ENCODE measurements at places on chromosomes 2 and 18. TPM values are rescaled to one million over a fixed set of nuclear protein-coding genes. Genes with fewer than 3 reads are reported as not detected.
A peak's percentile ranks its signal among the peaks of the same experiment; 100 is the strongest.

- DNase-seq = no peak
These were observed 123.9 kb downstream of the MC4R start for GRCh38 chr18:60248336-60249330.

- no peak for DNase-seq
These were observed 562.4 kb downstream of the RNF144A start for GRCh38 chr2:7479603-7480002.

DNA sequence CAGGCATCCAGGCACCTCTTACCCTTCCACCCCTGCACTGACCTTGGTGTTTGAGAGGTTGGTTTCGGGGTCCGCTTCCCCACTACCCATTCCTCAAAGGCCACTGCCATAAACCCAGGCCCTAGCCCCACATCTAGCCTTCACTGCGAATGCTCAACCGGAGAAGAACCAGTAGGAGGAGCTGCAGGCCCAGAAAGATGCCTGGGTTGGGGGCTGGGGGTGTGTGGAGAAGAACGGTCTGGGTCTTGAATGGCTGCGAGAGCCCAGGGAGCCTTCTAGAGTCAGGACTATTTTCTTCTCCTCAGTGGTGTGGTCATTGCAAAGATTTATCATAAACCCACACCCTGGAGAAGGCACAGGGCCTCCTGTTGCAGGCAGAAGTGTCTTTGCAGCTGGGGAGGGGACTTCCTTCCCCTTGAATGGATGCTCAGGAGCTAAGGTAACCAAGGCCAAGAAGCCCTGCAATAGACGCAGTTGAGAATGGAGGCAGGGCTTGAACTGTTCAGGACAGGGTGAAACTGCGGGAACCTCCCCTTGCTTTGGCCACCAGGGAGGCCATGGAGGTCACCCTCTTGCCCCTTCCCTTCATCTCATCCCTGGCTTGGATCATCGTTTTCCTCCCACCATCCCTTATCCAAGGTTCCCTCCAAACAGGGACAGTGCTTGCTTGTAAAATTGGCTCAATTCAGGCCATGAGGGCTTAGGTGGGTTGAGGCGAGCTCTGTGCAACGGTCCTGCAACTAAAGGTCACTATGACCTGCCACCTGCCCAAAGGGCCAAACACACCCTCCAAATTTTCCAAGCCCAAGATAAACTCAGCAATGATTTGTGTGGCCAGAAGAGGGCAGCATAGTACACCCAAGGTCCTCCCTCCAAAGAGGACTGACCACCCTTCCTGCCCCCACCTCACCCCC is 20.9 kb downstream of the THNSL2 start:
- peak; percentile 67 for DNase-seq

- DNase-seq = no peak
These were observed 13.0 kb upstream of the SULT1C4 start for GRCh38 chr2:108364676-108365297.

GRCh38 chr2:199926806-199927205 is 15.7 kb downstream of the C2orf69 start:
- DNase-seq = no peak

DNA sequence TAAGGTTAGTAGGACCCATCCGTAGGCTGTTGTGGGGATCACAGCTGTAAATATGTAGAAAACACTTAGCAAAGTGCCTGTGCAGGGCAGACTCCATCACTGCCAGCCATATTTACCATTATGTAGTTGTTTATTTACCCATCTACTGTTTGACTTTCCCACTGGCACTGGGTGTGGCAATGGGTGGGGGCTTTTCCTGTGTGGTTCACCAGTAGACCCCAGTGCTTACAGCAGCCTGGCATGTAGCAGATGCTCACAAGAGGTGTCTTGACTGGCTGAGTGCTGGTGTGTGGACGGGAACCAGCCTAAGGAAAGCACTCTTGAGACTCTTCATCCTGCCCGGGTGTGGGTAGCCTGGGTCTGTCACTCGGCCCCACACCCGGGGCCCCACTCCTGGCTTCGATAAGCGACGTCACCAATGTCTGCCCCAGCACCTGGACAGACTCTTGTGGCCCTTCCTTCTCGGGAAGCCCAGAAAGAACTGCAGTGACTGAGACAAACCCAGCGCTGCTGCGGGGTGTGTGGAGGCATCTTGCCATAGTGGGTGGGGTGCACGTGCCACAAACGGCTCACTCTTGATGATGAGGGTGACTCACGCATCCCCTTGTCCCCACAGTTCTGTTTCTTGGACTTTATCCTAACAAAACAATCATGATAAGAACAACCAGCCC is 78.3 kb downstream of the HDAC4 start:
- DNase-seq = no peak

DNA sequence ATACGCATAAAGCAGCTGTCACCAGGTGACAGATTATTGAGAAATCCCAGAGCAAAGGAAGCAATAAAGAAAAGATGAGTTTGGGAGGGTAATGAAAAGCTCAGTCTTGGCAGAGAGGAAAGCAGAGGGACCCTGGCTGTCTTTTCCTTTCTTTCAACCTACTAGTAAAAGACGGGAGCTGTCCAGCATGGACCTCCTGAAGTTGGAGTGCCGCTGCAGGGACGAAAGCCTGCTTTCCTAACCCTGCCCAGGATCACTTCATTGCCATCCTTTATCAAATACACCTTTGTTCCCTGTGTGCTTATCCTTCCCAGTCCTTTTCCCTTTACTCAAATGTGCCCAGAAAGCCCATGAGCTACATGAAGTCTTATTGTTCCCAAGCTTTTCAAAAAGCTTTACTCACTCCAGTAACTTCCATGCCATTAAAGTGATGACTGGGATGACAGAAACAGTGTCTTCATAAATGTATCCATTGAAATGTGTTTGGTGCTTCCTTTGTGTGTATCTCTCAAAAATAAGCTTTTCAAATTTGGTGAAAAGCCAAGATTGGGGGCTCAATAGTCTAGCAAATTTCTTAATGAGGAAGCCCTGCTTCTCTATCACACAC is 3.7 kb upstream of the SPR start:
- peak; percentile 72 for DNase-seq

DNA sequence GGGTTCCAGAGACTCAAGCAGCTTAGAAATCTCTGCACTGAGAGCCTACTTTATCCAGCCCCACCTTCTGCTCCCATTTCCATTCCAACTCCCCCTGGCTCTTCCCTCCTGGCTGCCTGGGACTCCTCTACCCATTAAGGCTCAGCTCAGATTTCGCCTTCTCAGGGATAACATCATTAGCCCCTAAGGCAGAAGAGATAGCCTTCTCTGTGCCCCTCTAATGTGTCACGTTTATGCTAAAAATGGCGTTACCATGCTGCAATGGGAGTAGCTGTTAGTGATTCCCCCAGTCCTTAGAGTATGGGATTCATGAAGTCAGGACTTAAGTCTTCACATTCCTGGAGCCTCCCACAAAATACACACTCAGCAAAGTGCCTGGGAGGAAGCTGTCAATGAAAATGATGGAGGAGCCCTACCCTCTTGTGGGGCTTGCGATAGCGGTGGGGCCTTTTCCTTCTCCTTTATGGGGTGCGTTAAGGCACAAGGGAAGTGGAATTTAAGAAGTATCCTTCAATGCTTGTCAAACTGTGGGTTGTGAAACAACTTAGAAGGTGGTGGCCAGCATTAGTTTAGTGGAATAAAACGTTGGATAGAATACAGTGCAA is 144.7 kb upstream of the COPS8 start:
- no peak for DNase-seq

IGFBP5 gene
- total RNA-seq = 7.2 TPM

MATN3 gene
- total RNA-seq = 8.9 TPM

DNA sequence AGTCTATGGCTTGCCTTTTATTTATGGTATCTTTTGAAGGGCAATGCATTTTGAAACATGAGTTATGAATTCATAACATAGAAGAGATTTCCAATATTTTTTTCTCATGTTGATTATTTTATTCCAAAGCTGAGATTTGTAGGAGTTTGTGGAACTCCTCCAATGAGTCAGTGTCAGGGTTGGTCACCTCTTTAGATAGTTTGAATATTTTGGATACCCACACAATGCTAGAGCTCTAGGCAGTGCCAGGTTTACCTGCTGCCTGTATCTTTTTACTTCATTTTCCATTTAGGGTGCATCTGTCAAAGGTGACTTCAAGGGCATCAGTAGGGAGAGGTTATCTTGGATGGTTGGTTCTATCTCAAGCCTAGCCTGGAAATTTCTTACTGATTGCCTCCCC is 152.7 kb downstream of the CERS6 start:
- DNase-seq = no peak

DNA sequence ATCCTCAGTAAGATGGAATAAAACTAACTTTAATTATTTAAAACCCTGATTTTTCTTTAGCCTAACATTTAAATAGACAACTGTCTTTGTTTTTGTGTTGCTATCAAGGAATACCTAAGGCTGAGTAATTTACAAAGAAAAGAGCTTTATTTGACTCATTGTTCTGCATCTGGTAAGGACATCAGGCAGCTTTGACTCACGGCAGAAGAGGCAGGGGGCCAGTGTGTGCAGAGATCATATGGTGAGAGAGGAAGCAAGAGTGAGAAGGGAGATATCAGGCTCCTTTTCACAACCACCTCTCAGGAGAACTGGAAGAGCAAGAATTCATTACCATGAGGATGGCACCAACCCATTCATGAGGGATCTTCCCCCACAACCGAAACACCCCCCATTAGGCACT is 64.6 kb upstream of the TFPI start:
- DNase-seq = no peak

- DNase-seq = no peak
These were observed 220.2 kb upstream of the SIX2 start for GRCh38 chr2:45229411-45229810.

- no peak for DNase-seq
These were observed 2.7 kb downstream of the TUBB6 start for GRCh38 chr18:12310762-12311161.

BCS1L gene
- total RNA-seq = 39.0 TPM

DNA sequence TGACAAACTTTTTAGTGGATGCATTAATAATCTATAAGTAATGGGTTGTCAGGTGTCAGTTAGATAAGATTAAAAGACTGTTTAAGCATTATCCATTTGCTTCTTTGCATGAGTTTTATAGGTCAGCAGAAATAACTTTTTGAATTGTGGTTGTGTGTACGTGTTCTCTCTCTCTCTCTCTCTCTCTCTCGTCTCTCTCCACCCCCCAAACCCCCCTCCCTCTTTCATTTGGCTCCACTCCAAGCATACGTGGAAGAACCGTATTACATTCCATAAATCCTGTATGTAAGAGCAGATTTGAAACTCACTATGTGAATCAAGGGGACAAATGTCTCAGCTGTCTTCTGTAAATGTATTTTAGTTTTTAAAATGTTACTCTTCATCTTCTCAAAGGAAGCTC is 120.2 kb downstream of the MEIS1 start:
- no peak for DNase-seq

- peak; percentile 57 for DNase-seq
These were observed 405 bp downstream of the PPP3R1 start for GRCh38 chr2:68251855-68252399.

B4GALT6 gene
- total RNA-seq = 31.6 TPM

SLC30A3 gene
- not detected for total RNA-seq

DNA sequence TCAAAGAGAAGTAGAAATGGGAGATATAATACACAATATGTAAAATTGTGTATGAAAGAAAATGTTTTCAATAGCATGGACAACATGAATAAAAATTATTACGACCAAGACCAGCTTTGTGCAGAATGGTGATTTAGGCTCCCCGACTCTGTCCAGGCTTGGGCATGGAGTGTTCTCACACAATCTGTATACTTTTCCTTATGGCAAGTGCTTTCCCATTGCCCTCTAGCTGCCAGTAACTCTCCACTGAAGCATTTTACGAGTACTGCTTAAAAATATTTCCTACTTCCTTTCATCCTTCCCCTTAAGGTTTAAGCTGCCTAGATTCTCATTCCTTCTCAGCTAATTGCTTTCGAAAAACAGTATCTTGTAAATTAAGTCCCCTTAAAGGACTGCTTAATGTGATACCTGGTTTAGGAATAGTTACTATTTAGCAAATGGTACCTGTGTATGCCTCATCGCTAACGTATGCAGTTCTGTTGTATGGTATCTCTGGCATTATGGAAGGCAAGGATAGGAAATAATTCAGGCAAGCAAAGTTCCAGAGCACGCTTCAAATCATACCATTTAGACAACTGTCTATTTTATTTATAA is 714.6 kb downstream of the ERBB4 start:
- DNase-seq = no peak

Data from endothelial cell (in vitro differentiated cells).